CD4-positive, CD25-positive, alpha-beta regulatory T cell (primary cell): ENCODE measurements at places on chromosomes 2 and 18. TPM values are rescaled to one million over a fixed set of nuclear protein-coding genes. Genes with fewer than 3 reads are reported as not detected.

DNA sequence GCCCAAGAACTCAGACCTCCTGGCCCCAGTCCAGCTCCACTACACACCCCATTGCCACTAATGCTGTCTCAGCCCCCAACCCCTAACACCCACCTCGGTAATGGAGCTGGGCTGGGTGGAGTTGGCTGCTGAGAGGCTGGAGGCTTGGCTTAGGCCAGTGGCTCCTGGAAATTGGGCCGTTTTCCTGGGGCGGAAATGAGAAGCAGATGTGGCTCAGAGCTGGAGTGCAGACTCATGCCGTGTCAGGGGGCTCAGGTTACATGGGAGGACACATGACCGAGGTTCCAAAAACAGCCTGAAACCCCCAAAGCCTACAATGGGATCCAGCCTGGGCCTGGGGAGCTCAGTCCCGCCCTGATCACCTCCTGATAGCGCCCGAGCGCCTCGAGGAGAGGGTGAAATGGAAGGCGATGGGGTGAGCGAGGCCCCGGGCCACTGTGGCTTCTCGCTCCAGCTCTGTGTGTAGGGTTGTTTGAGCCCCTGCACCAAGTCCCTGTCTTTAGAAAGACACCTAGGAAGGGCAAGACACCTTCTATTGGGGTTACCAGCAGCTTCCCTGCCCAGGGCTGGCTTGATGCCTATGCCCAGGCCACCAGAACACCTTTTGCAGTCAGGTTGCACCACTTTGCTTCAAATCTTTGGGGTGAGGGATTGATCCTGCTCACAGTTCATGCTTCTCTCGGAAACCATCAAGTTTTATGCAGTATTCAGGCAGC, 175.7 kb upstream of the HAAO start:
- H3K27ac ChIP-seq, result no peak overlapping the region
- H3K4me3 ChIP-seq, result no peak overlapping the region
- no peaks in the 10 kb centered on the region for H3K4me1 ChIP-seq
- no peaks in the 10 kb centered on the region for H3K36me3 ChIP-seq
- H3K27me3 ChIP-seq, result no peaks in the 10 kb centered on the region

GRCh38 chr2:83744855-83745254, 714.2 kb downstream of the SUCLG1 start:
- H3K36me3 ChIP-seq, result no peaks in the 10 kb centered on the region
- DNase-seq, result no peak
- H3K27ac ChIP-seq, result no peak overlapping the region
- H3K4me1 ChIP-seq, result no peaks in the 10 kb centered on the region
- H3K27me3 ChIP-seq, result no peaks in the 10 kb centered on the region

GRCh38 chr2:108579623-108580022, 45.4 kb downstream of the LIMS1 start:
- no peaks in the 10 kb centered on the region for H3K27me3 ChIP-seq
- peaks cover 24% of the 10 kb centered on the region for H3K4me1 ChIP-seq
- no peaks in the 10 kb centered on the region for H3K36me3 ChIP-seq
- H3K27ac ChIP-seq, result no peak overlapping the region
- no peak overlapping the region for H3K4me3 ChIP-seq

DNA sequence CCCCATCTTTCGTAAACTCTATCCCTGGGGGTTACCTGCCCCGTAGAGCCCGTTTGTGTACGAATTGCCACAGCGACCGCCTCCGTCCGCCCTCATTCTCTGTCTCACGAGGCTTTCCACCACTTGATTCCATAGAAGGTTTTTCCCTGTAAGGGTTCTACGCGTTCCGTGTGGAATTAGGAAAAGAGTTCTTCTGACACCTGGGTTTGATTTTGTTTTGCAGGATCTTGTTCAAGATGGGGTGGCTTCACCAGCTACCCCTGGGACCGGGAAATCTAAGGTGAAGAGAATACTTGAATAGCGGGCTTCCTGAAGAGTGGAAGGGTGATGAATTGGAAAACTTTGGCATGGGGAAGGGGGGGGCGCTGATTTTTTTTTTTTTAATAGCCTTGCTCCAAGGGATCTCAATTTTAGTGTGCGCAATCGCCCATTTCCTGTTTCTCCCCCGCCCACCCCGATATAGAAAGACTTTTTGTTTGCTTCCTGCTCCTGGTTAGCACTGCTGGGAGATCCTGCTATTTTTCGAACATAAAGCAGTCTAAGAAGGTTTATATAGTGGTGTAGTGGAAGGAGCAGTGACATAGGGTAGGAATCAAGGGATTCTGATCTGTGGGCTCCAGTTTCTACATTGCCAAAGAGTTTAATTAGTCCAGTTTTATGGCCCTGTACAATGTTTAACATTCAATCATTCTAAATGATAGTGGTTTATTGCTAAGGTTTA, 564 bp downstream of the GCC2 start:
- no peaks in the 10 kb centered on the region for H3K27me3 ChIP-seq
- peak overlapping the region; percentile 96 for H3K4me3 ChIP-seq
- peak; percentile 41 for DNase-seq
- peaks cover 31% of the 10 kb centered on the region for H3K36me3 ChIP-seq

DNA sequence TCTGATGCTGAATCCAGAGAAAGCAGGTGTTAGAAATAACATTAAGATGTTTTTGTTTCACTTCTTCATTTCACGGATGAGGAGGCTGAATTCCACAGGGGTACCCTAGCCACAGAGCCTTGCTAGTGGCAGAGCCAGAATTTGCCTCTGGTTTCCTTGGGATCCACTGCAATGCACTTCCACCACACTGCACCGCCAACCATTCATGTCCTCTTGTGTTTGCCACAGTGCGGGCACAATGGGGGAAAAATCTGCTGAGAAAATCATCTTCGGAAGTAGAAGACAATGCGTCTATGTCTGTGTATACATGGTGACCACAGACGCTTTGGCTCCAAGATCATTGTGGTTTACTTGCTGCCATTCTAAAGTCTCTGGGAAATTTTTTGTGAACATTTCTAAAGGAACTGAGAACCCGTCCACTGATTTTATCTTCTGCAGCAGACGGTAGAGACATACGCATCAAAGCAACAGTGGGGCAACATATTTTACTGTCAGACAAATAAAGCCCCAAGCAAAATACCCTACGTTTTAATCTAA, 14.9 kb downstream of the ICOS start:
- H3K36me3 ChIP-seq, result peaks cover 29% of the 10 kb centered on the region
- peak overlapping the region; percentile 75 for H3K27ac ChIP-seq
- DNase-seq, result peak; percentile 46
- peak overlapping the region; percentile 90 for H3K4me3 ChIP-seq
- no peaks in the 10 kb centered on the region for H3K27me3 ChIP-seq

DNA sequence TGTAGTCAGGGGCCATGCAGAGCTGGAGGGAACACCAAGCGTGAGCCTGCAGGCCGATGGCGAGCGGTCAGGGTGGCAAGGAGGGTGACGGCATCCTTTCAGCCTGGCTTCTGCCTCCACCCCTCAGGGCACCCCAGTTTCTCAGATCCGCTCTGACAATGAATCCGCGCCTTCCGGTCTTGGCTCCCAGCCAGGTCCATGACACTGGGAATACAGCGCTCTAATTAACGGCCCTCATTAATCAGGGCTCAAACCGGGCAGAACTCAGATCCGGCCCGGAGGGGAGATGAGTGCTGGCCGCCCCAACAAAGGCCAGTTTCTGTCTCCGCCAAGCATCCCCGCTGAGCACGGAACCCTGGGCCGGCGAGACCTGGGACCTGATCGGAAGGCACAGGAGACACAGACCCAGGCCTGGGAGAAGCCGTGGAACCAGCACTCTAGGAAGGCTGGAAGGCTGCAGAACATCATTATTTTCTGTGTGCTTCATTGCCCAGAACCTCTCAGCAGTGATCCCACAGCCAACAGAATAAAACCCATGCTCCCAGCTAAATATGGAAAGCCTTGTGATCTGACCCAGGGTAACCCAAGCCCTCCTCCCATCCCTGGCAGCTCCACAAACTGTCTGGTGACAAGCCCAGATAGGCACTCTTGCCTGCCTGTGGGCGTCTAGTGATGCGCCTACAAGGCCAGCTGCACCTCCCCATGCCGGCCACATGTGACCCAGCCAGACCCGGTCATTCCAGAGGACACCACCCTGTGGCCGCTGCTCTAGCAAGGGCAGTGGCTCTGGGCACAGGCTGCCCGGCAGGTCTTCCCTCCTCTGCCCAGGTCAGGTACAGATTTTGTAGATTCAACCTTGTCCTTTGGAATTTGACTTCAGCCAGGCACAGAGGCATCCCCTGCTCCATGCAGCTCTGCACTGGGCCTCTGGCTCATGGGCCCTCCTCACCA, 438.7 kb upstream of the MYT1L start:
- no peak for DNase-seq
- H3K4me3 ChIP-seq, result no peak overlapping the region
- no peaks in the 10 kb centered on the region for H3K27me3 ChIP-seq
- no peaks in the 10 kb centered on the region for H3K36me3 ChIP-seq
- H3K27ac ChIP-seq, result no peak overlapping the region
- H3K4me1 ChIP-seq, result no peaks in the 10 kb centered on the region

- DNase-seq, result no peak
- H3K27ac ChIP-seq, result no peak overlapping the region
- no peak overlapping the region for H3K4me3 ChIP-seq
- H3K36me3 ChIP-seq, result no peaks in the 10 kb centered on the region
- no peaks in the 10 kb centered on the region for H3K27me3 ChIP-seq
- H3K4me1 ChIP-seq, result peaks cover 6% of the 10 kb centered on the region
Observed at GRCh38 chr2:215982465-215982875, 30.9 kb downstream of the MREG start.

DNA sequence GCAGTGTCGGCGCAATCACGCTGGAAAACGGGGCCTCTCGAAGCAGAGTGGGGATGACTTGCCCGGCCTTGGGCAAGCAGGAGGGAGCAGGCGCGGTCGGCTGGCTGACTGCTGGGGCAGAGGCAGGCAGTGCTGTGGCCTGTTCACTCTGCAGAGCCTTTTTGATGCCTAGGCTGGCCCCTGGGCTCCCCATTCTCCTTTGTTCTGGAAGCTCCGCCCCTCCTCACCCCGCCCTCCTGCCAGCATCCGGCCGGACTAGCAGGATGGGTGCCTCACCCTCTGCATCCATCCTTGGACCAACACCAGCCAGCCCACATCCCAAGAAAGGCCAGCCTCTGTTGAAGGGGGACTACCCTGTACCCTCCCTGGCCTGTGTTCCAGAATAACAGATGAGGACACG, at the start of gene ASPRV1:
Gene ASPRV1 (minus strand): TSS at position 136 of the 400 bp plus-strand sequence. CDS start 195 bp downstream, outside the sequence.
- no peak within 1 kb of the TSS for H3K4me3 ChIP-seq
- H3K36me3 ChIP-seq, result no peaks in the 10 kb centered on the region
- DNase-seq, result no peak
- H3K4me1 ChIP-seq, result peaks cover 5% of the 10 kb centered on the region
- H3K27ac ChIP-seq, result no peak within 1 kb of the TSS

- no peak overlapping the region for H3K4me3 ChIP-seq
- no peak for DNase-seq
Observed at GRCh38 chr2:9416962-9417316, 6.4 kb downstream of the ITGB1BP1 start.

DNA sequence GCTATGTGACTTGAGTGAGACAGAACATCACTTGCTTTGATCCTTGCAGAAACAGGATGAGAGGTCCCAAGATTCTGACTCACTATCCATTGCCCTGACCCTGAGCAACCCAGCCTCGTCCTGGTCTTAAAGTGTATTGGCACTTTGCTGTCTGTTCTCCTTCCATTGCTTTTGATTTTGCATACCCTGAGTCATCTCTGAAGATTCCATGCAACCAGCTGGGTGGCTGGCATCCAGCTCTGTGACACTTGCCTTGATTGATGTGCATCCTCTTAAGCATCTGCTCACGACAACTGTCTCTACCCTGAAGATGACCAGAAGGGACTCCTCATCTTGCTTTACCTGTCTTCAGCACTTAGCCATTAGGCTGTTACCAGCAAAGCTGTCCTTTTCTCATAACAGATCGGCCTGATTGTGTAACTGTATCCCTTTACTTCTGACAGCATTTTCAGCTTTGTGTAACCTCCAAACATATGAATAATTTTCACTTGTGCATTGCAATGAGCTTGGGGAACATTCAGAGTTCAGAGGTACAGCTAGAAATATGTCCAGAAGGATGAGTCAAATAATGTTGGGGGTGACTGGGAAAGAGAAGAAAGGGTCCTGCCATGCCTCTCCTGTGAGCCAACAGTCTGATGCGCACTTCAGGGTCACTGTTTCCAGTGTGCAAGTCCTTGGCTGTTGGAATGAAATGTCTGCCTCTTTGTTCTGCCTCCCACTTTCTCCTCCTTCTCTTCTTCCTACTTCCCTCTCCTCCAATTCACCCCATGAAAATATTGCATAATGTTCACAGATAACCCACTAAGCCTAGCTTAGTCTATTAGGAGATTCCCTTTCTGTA, 249.7 kb upstream of the OSR1 start:
- no peak for DNase-seq
- H3K27me3 ChIP-seq, result no peaks in the 10 kb centered on the region
- no peaks in the 10 kb centered on the region for H3K4me1 ChIP-seq
- no peaks in the 10 kb centered on the region for H3K36me3 ChIP-seq
- H3K4me3 ChIP-seq, result no peak overlapping the region
- no peak overlapping the region for H3K27ac ChIP-seq

DNA sequence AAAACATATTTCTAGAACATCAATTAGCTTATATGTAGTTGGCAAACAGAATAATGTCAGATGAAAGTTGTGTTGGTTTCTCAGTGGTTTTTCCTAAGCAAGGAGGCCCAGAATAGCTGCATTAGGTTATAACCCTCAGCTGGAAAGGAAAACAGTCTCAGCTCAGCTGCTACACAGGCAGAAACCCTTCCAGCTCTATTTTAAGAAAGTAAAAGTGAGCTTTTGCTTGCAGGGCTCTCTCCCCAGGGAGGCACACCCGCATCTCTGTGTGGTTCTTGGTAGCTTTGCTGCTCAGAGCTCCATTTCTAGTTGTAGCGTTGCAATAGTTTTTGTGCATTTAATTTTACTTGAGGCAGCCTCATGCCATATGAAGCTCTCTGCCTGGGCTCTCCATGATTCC, 54.6 kb downstream of the PIKFYVE start:
- H3K4me3 ChIP-seq, result no peak overlapping the region
- no peaks in the 10 kb centered on the region for H3K27me3 ChIP-seq
- DNase-seq, result no peak
- H3K4me1 ChIP-seq, result no peaks in the 10 kb centered on the region

GRCh38 chr2:71548646-71549425, 95.5 kb downstream of the DYSF start:
- H3K36me3 ChIP-seq, result no peaks in the 10 kb centered on the region
- DNase-seq, result peak; percentile 60
- H3K27ac ChIP-seq, result no peak overlapping the region
- no peaks in the 10 kb centered on the region for H3K27me3 ChIP-seq
- no peaks in the 10 kb centered on the region for H3K4me1 ChIP-seq
- no peak overlapping the region for H3K4me3 ChIP-seq

DNA sequence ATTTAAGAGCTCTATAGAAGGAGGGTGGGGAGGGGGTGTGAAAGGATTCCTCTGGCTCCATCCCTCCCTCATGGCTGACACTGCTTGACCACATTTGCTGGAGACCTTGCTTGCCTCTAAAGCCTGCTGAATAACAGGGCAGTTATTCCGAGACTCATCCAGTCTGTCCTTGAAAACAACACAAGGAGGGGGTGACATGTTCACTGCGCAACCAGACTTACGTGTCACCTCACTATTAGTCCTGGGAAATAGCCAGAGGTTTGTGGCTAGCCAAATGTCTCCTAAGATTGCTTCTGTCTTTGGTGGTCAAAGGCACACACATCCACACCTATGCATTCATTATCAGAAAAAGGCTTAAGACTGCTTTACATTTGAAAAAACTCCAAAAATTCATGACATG, 256.2 kb upstream of the SKOR2 start:
- no peaks in the 10 kb centered on the region for H3K4me1 ChIP-seq
- no peak overlapping the region for H3K27ac ChIP-seq
- H3K27me3 ChIP-seq, result no peaks in the 10 kb centered on the region
- H3K4me3 ChIP-seq, result no peak overlapping the region
- H3K36me3 ChIP-seq, result no peaks in the 10 kb centered on the region

SOX11 gene
- not detected for polyA plus RNA-seq

SCN9A gene
- polyA plus RNA-seq, result not detected

RTP5 gene
- not detected for polyA plus RNA-seq

TRIP12 gene
- 50.3 TPM for polyA plus RNA-seq

GPAT2 gene
- 4.6 TPM for polyA plus RNA-seq

USP40 gene
- 2.7 TPM for polyA plus RNA-seq
